ENCODE measurements at places on chromosomes 4 and X.

DNA sequence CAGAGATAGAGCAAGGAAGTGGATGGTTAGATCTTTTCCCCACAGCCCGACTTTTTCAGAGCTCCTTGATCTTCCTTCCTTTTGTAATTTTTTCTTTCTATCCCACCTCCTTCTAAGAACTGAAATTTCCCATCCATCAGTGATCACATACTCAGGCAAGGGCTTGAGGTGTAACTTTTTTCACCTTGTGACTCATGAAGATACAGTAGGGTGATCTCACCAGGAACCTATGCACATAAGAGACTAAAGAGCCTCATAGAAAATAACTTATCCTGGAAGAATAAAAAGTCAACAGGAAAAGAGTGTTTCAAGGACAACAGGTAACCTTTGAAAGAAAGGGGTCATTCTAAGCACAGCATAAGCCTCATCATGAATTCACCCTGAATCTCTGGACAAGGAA is 131.2 kb upstream of the HCCS start:
- no peak for DNase-seq

GRCh38 chr4:182280436-182281111 is 37.4 kb downstream of the TENM3 start:
- no peak for DNase-seq

GRCh38 chrX:130120746-130121504 is 10.6 kb upstream of the ELF4 start:
- DNase-seq = peak; percentile 35

- no peak for DNase-seq
Measured at GRCh38 chr4:119897260-119897659, 169.4 kb downstream of the MAD2L1 start.

DNA sequence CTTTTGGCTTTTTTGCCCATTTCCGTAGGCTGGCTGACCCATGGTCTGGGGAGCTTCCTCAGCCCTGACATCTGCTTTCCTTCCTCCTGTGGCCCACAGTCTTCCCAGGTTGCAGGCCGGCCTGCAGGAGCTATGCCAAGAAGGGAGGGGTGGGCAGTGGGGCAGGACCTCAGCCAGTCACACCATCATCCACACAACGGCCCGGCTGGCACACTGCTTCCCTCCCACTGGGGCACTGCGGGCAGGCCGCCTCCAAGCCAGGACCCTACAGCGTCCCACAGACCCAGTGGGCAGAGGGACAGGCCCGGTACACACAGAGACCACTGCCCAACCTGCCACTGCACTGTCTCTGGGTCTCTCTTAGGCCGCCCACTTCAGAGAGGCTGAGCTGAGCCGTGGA is 38.0 kb downstream of the CTBP1 start:
- no peak for DNase-seq

DNA sequence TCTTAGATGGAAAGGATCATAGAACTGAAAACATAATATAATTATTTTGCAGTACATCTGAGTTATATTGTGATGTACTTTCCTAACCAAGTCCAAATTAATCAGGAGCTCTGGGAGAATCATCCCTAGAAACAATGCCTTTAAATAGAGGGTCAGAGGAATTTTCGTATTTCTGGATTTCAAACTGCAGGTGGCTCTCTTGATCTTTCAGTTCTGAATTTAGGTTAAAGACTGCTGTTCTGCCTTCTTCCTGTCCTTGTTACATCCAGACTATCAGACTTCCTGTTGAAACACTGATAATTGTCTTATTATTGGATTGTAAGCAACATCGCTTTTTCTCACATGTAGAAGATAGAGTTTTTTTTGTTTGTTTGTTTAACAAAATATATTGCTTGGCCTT is 142.7 kb downstream of the RPA4 start:
- peak; percentile 1 for DNase-seq

DNA sequence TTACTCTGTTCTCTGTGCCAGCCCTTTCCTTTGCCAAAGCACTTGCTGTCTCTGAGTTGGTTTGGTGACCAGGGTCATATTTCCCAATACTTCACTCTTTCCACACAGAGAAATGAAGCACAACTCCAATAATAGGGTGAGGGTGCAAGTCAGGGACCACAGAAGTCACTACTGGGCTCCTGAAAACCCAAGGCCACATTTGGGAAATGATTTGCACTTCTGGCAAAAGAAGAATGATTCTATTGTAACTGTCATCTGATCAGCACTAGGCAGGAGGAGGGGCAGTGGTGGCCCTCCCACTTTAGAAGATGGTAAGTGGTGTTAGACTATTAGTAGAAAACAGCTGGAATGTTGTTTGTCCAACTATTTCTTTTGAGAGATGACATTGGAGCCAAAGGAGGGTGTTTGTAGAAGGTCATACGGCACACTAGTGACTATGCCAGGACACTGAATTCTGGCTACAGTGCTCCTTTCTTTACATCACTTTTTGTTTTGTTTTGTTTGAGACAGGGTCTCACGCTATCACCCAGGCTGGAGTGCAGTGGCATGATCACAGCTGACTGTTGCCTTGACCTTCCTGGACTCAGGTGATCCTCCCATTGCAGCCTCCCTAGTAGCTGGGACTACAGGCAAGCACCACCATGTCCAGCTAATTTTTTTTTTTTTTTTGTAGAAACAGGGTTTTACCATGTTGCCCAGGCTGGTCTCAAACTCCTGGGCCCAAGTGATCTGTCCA is 10.8 kb upstream of the HADH start:
- no peak for DNase-seq

DNA sequence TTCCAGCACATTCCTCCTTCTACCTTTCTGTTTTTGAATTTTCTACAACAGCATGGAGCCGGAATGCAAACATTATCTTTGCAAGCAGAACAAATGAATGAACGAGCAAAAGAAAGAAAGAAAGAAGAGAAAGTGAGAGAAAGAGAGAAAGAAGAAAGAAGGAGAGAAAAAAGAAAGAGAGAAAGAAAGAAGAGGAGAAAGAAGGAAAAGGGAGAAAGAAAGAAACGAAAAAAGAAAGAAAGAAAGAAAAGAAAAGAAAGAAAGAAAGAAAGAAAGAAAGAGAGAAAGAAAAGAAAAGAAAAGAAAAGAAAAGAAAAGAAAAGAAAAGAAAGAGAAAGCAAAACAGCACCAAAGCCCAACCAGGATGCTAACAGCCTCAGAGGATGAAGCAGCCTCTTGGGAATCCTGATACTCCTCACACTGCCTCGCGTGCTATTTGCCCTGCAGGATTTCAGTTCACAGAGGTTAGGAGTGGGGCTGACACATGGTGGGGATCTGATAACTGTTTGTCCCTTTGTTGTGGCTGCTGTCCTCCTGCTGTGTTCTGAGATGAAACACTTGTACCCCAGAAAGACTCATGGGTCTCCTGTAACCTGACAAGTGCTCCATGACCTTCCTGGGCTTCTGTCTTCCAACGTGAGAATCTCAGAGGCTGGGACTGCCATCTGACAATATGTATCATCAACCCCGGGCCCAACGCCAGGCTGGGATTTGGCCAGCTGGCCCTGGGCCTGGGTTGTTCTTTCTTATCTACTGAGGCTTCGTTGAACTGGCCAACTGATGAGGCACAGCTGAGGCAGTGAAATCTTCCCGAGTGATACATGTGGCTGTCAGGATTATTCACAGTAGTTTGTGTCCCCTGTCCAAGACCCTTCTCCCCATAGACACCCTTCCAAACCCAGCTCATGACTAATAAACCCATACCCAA is 61.0 kb downstream of the SEPSECS start:
- no peak for DNase-seq
